Brain microvascular endothelial cell (primary cell): ENCODE measurements at places on chromosomes 12 and 14.

GRCh38 chr12:118330421-118331018 is 42.2 kb downstream of the TAOK3 start:
- DNase-seq: peak; percentile 68

GRCh38 chr12:113381220-113381619 is 22.5 kb downstream of the SDS start:
- DNase-seq: no peak

DNA sequence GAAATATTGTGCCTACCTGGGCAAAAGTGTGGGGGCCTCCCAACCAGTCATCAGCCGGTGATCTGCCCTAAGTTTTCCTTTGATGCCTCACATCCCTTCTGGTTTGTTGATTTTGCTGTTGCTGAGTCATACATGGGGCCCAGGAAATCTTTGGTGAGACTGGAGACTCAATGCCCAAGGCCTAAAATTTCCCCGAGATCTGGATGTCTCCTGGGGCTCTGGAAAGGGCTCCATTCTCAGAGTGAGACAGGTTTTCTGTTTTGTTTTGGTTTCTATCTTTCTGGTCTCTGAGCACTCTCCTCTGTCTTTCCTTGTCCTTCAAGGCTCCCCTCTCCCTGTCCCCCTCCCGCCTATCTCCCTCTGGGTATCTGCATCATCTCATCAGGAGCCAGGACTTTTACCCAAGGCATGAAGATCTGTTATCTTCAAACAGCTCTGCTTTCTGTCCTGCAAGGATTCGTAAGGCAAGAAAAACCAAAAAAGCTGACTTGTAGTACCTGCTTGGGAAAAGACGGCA is 152.8 kb upstream of the MAX start:
- peak; percentile 45 for DNase-seq

DNA sequence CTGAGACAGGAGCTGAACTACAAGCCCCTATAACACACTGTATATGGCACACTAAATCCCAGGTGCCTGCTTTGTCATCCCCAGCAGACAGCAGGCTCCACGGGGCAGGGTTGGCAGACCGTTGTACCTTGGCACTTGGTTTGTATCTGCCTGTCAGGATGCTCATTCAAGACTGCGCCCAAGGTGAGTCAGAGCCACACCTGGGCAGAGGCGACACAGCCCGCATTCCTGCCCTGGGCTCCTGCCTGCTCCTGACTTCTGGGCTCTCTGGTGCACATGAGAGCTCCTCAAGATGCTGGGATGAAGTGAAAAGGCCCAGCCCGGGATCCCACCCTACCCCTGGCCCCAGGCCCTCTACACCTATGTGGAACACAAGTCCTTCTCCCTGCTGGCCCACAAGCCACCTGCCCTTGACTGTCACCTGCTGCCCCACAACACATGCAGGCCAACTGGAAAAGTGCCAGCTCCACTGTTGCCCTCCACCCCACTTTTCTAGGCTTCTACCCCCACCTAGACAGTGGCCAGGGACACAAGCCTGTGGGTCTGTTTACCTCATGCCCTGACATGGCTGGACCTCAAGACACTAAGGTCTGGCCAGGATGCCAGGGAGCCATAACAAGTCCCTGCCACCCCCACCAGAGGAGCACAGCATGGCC is 30.8 kb upstream of the PNMA1 start:
- no peak for DNase-seq

DNA sequence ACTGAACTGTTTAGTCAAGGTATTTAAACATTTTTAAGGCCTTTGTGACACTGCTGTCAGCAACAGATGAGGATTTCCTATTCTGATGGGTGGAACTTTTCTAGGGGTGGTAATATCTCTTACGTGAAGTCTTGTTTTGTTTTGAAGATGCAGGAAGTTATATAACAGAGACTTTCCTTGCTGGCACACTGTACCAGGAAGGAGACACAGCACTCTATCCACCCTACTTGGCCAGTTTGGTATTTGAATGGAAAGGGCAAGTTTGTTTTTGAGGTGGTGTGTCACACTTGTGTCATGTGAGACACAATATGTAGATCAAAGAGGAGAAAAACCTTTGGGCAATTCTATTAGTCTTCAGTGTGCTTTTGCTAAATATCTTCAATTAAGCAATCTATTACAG is 51.6 kb upstream of the SRP54 start:
- DNase-seq: no peak
